ENCODE measurements at places on chromosomes 1 and 21.

GRCh38 chr1:31407029-31407626, 5.9 kb upstream of the SERINC2 start:
- DNase-seq, result no peak

GRCh38 chr1:40715491-40716059, 24.1 kb downstream of the NFYC start:
- DNase-seq, result no peak

- DNase-seq, result no peak
Measured at GRCh38 chr1:93685918-93686317, 4.3 kb upstream of the BCAR3 start.

DNA sequence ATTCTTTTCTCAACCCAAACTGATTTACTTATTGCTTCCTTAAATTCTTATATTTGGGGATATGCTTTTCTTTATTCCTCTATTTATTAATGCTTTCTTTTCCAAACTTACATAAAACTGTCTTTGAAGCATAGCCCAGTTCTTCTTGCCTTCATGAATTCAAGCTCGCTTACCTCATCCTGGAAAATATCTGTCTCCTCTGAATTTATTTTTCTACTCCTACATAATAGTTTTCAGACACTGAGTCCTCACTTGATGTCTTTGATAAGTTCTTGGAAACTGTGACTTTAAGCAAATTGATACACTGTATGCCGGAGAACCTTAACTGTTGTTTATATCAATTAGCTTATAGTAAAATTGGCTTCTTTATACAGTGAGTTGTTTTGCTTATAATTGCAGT, 93.8 kb downstream of the ZFYVE9 start:
- DNase-seq, result no peak

GRCh38 chr1:193309936-193310475, 123.6 kb upstream of the B3GALT2 start:
- no peak for DNase-seq

DNA sequence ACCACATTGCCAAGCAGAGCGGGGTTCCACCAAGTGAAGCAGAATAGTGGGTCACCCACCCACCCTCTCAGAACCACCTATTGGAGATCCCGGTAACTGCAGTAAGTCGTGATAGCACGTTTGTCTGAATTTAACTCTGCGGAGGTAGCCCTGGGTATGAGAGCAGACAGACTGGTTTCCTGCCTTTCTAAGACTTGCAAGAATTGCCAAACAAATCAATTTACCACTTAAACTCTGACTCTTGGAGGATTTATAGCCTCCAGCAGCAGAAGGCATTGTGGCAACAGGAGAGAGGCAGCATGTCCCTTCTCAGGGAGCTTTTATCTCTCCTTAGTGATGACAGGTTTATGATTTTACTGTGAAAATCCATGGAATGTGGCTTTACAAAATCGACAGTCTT, 287.9 kb upstream of the FMN2 start:
- DNase-seq, result peak; percentile 12

DNA sequence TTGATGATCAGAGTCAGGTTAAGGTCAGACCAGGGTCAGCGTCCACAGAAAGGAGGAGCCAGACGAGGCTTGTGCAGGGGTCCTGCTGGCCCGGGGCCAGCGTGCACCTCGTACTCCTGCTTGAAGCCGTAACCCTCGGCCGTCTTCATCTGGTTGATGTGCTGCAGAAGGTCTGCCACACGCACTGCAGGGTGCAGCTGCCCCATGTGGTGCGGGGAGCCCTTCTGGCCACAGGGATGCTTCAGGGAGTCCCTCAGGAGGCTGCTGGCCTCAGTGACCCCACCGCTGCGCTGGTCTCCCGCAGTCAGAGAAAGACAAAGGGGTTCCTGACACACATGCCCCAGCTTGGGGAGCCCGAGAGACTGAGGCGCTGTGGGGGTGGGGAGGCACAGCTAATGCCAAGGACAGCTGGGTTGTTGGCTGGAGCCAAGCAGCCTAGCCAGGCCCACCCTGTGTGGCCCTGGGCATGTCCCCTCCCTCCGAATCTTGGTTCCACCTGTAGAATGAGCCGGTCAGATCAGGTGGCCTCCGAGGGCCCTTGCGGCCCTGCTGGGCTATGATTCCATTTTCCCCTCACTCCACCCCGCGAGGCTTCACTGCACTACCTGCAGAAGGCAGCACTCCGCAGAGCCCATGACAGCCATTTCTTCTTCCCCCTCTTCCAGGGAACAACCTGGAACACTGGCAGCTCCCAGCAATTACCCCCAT, 251.9 kb downstream of the PTPRU start:
- no peak for DNase-seq

DNA sequence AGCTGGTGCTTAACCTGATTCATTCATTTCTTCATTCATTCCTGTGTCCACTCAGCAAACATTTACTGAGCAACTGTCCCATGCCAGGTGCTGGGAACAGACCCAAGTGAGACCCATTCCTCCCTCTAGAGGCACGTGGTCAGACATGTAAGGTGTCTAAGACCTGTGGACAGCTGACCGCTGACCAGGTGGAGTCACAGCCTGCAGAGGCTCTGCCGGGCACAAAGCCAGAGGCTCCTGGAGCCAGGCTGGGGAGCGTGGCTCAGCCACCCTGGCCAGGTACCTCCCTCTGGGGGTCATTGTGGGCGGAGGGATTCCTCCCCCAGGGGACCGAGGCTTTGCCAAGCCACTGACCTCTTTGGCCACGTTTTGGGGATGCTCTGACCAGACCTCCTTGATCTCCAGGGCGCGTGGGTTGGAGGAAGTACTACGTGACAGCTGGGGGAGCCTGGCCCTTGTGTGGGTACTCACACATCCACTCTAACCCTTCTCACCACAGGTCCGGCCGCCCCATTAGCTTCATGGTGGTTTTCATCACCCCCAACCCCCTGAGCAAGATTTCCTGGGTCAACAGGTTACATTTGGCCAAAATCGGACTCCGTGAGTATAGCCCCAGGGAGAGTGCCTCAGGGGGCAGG, 100.3 kb downstream of the ARHGEF10L start:
- no peak for DNase-seq

GRCh38 chr21:22573834-22574233, 1575.6 kb downstream of the NCAM2 start:
- no peak for DNase-seq

GRCh38 chr1:14296795-14297194, 301.7 kb upstream of the KAZN start:
- peak; percentile 52 for DNase-seq

DNA sequence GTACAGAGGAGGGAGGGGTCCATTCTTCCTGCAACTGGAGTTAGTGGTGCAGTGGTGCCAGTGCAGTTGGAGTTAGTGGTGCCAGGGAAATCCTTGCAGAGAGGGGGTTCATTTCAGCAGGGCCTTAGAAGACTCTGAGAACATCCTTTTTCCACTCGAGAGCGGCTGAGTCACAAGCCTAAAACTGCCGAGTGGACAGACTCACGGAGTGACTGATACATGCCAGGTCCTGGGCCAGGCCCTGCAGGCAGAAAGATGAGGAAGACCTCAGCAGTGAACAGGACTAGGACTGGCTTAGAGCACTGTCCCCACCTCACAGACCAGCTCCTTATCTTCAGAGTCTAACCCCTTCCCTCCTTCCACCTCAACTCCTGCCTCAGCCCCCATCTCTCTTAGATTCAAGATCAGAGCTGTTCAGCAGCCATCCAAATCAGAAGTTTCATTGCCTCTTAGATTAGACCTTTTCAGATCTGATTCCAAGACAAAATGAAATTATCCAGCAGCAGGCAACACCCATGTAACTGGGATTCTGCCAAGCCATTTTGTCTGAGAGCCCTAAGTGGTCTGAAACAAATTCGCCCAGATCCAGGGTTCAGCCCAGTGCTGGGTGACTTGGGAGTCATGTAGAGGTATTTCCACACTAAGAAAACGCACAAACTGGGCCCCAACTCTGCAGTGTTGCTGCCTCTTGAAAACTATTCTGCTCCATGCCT, 12.7 kb upstream of the IKBKE start:
- DNase-seq, result no peak

GRCh38 chr21:38752051-38752505, 53.7 kb upstream of the ETS2 start:
- DNase-seq, result no peak

DNA sequence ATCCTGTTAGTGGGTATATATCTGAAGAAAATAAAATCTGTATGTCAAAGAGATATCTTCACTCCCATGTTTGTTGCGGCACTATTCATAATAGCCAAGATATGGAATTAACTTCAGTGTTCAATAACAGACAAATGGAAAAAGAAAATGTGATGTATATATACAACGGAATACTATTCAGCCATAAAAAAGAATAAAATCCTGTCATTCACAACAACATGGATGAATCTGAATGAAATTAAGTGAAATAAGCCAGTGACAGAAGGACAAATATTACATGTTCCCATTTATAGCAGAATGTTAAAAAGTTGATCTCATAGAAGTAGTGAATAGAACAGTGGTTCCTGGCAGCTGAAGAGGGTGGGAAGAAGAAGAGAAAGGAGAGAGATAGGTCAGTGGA, 239.1 kb upstream of the RUNX1 start:
- no peak for DNase-seq

DNA sequence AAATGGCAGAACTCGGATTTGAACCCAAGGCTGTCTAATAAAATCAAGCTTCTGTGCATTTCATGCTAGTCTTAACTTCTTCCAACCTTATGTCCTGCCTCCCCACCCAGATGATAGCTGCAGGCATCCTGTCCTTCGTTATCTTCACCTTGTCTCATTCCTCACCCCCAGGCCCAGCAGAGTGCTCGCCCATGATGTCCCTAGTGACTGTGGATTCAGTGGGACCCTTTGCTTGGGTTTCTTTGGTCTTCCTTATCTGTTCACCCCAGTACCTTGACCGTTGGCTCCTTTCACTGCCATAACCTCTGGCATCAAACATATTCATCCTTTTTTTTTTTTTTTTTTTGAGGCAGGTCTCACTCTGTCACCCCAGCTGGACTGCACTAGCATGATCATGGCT, 5.6 kb upstream of the BSDC1 start:
- DNase-seq, result no peak

DNA sequence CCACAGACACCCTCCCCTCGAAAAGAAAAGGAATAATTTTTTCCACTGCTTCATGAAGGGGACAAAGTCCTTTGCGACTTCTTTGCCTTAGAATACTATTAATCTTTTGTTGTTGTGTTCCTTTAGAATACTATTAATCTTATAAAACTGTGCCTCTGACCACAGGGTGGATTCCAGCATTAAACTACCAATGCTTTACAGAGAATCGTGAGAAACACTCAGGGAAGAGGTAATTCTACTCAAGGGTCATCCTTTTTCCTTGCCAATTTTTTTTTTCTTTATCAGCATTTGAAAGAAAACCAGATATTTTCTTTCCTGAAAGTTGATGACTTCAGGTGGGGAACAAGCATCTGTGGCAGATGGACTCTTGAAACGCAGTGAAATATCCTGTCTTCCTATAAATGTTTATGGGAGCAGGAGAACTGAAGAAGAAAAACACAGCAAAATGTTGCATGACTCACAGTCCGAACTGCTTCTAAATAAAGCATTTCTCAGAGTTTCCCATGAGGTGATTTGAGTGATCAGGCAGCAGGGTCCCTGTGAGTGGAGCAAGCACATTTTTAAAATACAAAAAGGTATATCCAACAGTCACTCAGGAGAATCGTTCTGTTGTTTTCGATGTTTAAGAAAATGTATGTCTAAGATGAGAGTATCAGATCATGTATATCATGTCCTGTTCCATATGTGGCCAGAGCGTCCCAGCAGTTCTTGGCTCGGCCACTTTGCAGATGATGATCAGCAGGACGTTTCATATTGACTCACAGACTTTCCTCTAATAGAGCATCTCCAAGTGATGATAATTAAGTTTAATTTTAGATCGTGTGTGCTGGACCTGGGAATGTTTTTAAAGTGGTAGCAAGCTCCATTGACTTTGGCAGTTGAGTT, 154.2 kb upstream of the RUNX1 start:
- no peak for DNase-seq

DNA sequence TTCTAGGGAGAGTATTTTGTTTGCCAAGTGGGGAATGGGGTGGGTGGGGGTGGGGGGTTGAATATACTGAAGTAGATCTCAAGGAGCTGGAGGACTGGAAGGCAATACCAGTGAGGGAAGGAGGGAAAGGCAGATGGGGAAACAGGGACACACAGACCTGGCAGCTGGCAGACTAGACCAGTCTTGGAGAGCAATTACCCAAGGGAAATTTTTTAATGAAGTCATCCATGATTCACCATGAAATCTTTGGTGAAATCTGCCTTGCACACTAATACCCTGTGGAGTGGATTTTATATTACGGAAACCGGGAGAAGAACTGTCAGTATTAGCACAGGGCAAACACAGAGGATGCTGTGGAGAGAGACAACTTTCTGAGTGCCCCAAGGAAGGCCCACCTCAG, 29.7 kb upstream of the MARK1 start:
- no peak for DNase-seq

GRCh38 chr1:19037659-19038058, 81.2 kb upstream of the IFFO2 start:
- no peak for DNase-seq

DNA sequence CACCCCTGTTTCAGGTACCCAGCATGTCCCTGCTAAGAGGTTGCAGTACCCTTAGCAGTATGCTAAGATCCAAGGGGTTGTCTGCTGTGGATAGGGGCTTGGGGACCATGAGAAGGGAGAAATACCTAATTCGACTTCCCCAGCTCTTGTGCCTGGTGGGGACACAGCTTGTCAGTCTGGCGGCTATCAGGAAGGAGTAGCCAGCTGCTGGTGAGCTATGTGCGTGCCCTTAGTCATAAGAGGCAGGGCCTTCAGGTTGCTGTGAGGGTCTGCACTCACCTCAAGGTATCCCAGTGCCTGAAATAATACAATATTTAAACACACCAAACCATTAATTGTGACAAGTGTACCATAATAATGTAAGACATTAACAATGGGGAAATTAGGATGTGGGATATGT, 205.1 kb upstream of the SGIP1 start:
- DNase-seq, result no peak

GRCh38 chr1:208203127-208203847, 40.9 kb downstream of the PLXNA2 start:
- DNase-seq, result no peak

- no peak for DNase-seq
Measured at GRCh38 chr1:99677416-99677815, 31.5 kb downstream of the PALMD start.

GRCh38 chr1:34898330-34898761, 31.1 kb downstream of the DLGAP3 start:
- DNase-seq, result no peak

DNA sequence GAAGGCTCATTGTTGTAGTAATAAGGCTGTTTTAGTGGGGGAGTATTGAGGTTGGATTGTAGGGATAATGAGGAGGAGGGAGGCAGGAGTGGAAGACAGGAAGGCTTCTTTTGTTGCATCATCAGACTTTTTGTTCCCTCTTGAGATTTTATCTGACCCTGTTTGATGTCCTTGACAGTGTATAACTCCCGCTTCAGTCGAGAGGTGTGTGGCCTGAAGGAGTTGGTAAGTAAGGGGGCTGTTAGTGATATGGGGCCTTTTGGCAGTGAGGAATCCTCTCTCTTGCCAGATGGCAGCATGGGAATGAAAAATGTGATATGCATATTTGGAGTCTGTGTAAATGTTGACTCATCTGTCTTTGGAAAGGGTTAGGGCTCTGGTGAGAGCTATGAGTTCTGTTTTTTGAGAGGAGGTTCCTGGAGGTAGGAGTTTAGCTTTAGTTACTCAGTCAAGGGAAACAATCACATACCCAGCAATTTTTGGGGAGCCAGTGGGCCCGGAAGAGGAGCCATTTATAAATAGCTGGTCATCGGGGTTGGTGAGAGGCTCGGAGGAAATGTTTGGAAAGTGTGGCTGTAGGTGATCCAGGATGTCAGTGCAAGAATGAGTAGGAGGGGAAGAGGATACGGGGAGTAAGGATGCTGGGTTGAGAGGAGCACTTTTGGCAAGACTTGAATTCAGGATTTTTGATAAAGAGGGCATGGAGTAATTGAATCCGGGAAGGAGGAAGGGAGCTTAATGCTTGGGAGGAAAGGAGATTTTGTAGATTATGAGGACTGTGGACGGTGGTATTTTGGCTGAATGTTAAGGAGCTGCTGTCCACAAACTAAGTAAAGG, 136.7 kb upstream of the ETV3 start:
- peak; percentile 51 for DNase-seq
